ENCODE measurements at places on chromosomes 13 and 19.

GRCh38 chr19:19409631-19410030, 4.2 kb downstream of the GATAD2A start:
- DNase-seq: no peak

DNA sequence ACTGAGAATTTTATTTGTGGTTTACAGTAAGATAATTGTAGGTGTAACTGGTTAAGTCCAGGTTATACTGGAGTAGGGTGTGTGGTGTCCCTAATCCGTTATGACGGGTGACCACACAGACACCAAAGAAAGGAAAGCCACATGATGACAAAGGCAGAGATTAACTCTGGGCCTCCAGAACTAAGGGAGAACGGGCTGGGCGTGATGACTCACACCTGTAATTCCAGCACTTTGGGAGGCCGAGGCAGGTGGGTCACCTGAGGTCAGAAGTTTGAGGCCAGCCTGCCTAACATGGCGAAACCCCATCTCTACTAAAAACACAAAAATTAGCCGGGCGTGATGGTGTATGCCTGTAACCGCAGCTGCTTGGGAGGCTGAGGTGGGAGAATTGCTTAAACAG, 10.2 kb upstream of the FUT2 start:
- DNase-seq: no peak

GRCh38 chr13:73667756-73668155, 466.4 kb downstream of the KLF12 start:
- DNase-seq: no peak

- DNase-seq: no peak
Observed at GRCh38 chr13:67083519-67083918, 146.6 kb downstream of the PCDH9 start.

DNA sequence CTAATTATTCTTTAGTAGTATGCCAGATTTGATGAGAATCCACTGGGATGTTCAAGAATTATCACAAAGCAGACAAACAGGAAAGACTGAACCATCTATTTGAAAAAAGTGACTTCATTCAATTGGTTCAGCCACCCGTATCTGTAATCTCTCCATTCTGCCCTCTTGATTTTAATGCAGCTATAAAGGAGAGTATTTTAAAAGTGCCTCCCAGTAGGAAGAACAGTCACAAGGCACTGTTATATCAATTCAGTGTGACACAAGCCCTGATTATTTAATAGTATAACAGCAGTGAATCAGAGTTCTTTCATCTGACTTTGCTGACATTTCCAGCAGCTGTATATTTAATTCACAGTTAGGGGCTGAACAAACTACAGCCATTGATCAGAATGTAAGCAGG, 77.3 kb upstream of the SLAIN1 start:
- DNase-seq: no peak

DNA sequence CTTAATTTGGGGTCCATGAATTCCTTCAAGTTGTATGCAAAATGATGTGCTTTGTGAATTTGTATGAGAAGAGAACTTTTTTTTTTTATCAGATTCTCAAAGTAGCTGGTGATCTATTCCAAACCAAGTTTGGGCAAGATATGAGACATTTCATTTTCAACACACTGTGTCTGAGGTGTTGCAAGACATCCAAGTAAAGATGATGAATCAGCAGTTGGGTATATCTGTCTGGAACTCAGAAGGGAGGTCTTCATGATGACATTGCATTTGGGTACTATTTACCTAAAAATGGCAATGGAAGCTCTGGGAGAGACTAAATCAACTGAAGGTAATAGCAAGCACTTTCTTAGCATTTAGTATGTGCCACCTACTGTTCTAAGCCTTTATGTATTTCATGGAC, 2.8 kb downstream of the FAM124A start:
- DNase-seq: no peak

DNA sequence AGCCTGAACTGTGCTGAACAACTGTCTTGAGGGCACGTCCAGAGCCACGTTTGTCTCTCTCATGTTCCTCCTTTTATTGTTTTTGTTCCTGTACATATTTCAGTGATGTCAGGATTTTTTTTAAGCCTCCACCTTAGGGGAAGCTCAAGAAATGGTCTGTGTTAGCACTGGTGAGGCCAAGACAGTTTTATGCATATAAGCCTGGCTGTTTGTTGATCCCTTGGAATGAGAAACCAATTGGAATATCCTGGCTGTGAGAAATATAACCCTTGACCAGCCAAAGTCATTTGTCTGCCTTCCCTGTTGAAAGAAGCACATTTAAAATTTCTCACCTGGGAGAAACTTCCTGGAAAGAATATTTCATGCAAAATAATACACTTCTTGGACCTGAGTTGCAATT, 115.8 kb downstream of the DNAJC15 start:
- DNase-seq: no peak

DNA sequence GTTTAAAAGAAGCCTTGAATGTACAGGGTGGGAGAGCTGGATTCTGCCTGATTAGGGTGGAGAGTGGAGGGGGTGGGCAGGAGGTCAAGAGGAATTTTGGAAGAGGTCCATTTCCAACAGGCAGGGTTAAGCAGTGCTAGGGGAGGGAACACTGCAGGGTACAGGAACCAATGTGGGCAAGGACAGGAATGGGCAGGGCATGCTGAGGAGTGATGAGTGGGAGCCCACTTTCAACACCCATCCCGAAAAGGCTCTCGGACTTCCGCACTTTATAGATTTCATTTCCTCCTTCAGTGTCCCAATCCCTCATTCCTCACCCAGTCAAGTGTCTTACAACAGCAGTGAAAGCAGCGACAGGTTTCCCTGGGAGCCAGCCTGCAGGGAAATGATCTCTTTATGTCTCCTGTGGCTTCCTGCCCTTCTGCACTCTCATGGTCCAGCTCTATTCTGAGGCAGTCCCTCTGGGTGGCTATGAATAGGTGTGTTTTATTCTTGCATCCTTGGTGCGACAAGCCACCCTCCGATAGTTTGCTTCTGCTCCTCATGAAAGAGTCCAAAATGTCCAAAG, 50.5 kb upstream of the ZNF507 start:
- DNase-seq: no peak

GRCh38 chr13:76331943-76332712, 554.1 kb downstream of the KCTD12 start:
- no peak for DNase-seq

GRCh38 chr19:11397089-11397610, 13.0 kb upstream of the EPOR start:
- no peak for DNase-seq

GRCh38 chr19:31749231-31749630, 400.0 kb upstream of the TSHZ3 start:
- no peak for DNase-seq

DNA sequence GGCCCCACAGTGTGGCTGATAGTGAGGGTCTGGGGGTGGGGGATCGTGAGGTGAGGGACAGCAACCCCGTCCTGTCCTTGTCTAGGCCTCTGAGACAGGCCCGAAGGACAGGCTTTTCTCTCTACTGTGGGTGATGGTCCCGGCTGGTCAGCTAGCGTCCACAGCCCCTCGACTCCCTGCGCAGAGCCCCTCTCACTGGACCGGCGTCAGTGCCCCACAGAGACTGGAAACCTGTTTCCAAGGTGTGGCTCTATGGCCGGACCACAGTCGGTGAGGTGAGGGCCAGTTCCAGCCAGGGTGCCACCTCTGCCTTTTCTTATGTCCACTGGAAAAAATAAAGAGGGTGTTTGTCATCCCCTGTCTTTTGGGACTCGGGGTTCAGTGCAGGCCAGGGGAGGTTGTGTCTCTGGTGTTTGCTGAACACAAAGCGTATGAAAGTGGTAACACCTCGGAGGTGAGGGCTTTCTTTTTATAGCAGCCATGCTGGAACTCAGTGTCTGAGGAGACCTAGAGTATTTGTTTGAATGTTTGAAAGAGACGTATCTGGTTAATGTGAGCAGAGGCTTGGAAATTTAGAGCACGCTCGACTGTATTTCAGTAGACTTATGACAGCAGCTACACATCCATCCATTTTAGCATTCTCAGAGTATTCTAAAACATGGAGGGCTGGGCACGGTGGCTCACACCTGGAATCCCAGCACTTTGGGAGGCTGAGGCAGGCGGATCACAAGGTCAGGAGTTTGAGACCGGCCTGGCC, 22.8 kb downstream of the ATP11A start:
- DNase-seq: no peak

GRCh38 chr19:48950159-48950558, 4.5 kb upstream of the BAX start:
- DNase-seq: no peak

GRCh38 chr19:56577719-56578602, 10.7 kb downstream of the ZNF470 start:
- DNase-seq: no peak
